Fibroblast of mammary gland (primary cell): ENCODE measurements at places on chromosomes 5 and 9.
A peak's percentile ranks its signal among the peaks of the same experiment; 100 is the strongest.

DNA sequence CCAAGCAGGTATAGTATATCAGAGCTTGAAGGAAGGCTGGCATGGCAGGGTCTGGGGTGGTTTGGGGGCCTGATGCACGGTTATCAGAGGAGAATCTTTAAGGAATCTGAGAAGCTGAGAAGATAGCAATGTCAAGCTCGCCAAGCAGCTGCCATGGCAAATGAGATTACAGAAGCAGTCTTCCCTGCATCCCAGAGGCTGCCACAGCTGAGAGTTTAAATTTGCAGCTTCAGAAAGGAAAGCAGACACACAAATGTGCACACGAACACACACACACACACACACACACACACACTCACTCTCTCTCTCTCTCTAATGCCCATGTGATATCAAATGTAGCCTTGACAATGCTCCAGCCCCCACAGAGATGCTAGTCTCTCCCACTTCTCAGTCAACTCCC lies 79.0 kb upstream of the TNC start:
- no peak for DNase-seq

DNA sequence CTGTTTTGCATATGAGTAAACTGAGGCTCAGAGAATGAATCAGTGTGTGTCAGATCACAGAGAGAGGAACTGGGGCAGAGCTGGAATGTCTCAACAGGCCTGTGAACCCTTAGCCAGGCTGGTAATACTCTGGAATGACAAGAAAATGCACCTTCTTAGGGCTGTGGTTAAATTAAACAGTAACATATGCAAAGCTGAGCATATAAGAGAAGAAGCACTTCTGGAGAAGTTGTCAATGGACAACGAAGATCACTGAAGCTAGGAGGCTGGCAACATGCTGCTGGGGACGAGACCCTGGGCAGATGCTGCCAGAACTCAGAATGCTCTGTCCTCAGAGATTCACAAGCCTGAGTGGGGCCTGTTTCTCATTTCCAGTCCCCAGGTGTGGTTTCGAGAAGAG lies 64.6 kb upstream of the EPB41L4B start:
- no peak for DNase-seq

DNA sequence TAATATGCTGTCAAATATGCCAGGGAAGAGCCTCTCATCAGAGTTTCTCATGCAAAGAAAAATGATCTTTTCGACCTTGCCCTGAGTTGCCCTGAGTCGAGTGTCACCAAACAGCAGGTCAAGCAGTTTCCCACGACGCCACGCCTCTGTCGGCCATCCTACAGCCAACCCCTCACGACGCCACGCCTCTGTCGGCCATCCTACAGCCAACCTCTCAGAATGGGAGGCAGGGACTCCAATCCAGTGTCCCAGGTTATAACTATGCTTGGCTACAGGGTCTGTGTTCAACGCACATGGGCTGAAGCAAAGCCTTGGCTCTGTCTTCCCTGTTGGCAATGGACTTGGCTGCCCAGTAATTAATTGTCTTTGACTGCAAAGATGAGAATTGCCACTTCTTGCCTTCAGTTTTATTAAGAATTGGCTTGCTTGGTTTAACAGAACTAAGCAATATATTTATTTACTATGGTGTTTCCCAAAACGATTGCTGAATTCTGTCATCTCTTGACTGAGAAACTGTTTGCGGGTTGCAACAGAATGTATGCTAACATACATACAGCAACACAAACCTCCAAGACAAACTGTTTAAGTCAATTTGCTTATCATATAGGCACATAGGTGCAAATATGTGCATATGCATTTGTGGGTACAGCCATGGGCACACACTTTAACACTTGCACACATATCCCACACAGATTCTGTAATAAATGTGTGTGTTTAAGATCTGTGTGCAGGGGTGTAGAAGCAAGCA lies 352.9 kb downstream of the GLIS3 start:
- DNase-seq: no peak

GRCh38 chr5:157359356-157360055 lies 93.6 kb downstream of the CYFIP2 start:
- DNase-seq: peak; percentile 31

GRCh38 chr5:174323878-174324281 lies 278.4 kb downstream of the NSG2 start:
- DNase-seq: peak; percentile 42

DNA sequence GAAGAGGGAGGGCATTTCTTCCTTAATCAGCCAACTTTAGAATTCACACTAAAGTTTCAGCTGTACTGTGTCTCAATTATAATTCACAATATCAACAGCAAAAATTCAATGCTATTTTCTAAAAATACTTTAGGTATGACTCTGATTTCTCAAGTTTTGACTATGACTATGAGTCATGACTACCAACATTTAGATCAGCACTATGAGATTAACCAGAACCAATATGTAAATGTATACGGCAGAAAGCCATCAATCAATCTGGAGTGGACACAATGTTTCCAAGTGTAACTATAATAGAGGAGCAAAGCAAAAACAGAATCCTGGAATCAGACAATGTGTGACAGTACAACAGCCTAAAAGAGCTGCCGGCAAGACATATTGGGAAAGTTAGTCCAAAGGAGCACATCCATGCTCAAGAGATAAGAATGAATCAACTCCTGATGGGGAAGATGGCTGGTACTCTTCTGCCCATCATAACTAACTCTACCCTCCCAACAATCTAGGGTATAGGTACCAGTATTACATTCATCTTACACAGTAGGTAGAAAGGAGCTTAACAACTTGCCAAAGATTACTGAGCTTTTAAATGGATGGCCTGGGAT lies 294.4 kb downstream of the SEMA5A start:
- DNase-seq: peak; percentile 73

GRCh38 chr5:81856948-81857928 lies 106.3 kb upstream of the SSBP2 start:
- no peak for DNase-seq

DNA sequence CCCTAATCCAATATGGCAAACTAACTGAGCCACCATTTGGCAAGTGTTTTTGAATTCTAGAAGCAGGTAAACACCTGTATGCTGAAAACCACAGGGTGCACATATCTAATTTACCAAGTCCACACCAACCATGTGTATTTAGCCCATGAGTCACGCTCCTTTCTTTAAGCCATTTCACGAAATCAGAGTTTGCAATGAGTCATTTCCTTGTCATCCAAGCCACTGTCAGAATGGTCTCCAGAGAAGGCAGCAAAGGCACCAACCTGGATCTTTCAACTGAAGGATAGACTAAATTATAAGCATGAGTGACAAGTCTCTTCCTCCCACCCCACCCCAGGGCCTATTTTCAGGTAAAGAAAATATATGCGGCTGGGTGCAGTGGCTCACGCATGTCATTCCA lies 110.0 kb downstream of the PAX5 start:
- DNase-seq: peak; percentile 85

GRCh38 chr5:35198075-35198474 lies 32.2 kb downstream of the PRLR start:
- peak; percentile 85 for DNase-seq

GRCh38 chr5:96481009-96481786 lies 48.1 kb upstream of the PCSK1 start:
- DNase-seq: peak; percentile 28

GRCh38 chr5:123882965-123883345 lies 371.0 kb downstream of the CSNK1G3 start:
- DNase-seq: no peak

DNA sequence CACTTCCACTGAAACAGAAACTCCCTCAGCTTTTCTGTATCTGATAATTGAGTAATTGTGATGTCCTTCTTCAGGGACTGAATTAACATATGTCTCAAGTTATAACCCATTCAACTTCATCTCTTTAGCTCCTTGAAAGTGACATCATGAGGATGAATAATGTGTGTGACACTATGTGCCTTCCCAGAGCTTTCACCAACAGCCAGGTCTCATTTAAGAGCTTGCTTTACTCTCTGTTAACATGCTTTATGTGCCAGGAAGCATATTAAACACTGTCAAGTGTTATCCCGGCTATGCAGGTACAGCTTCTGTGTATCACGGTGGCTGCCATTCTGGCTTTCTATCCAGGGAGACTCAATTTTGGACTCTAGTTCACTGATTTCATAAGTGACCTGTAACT lies 799.9 kb downstream of the CDH12 start:
- DNase-seq: no peak

DNA sequence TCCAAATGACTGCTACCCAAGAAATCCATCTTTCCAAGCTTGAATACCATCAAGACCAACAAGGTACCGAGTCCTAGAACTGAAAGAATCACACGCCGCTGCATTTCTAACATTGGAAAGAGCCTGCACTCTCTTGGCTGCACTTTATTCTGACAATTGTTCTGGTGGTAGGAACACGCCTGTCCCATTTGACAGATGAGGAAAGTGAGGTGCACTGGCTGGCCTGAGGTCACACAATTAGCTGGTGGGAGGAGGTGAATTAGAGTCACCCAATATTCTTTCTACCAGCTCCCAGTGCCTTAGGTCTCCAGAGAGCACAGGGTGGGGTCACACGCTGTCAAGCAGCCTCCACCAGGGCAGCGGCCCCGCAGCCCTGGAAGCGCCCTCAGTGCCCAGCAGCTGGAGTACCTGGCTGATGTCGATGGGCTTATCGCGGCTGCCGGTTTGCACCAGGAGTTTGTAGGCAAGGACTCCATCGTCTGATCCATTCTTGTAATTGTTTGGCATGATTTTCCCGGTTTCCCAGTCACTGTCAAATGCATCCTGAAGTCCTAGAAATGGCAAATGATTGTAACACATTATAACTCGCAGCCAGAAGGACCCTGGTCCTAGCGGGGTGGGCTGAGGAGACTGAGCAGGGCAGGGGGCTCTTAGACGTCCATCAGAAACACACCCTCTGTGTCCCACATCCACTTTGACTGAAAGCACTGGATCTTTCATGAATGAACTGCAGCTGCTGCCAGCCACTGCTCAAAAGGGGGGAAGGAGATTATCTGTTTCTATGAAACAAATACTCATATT lies 55.1 kb downstream of the PTCH1 start:
- no peak for DNase-seq

DNA sequence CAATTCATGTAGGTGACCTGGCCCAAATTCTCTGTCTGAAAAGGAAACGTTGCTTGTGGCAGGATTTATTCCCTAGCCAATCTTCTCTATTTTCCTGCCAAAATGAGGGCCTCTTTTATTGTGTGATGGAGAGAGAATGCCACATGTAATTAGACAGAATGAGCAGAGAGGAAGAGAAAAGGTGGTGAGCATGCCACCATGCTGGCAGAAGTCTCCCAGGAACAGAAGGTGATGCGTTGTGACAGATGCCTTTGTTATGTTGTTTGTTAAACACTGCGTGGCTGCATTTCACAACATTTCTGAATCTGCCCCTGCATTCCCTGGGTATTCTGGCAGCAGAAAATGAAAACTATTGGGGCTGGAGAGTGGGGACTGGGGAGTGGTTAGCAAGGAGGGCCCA lies 577.6 kb downstream of the TLR4 start:
- no peak for DNase-seq

DNA sequence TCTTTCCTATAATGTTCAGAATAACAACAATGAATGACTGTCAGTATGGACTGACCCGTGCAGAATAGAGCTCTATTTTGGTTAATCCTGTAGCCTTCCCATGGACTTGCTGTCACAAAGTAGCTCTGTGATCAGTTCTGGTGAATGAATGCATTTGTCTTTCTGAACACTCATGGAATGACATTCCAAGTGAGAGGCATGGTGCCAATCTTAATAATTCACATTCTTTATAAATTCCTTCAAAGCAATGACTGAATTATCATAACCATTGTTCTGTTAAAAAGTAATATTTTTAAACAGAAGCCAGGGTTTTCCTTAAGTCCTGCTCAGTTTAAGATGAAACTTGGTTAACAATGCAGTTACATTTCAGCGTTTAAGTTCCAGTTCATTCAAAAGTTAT lies 360.5 kb downstream of the ICE1 start:
- DNase-seq: no peak

DNA sequence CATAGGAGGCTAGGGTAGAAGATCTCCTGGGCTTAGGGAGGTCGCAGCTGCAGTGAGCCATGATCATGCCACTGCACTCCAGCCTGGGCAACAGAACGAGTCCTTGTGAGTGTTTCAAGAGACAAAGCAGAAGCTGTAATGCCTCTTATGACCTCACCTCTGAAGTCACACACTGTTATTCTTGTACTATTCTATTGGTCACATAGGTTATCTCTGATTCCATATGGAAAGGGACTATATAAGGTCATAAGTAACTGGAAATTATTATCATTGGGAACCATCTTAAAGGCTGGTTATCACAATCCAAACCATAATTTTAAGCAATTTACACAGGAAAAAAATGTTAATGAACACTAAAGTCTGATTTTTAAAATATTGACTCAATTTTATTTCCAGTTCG lies 17.9 kb upstream of the AFF4 start:
- no peak for DNase-seq

DNA sequence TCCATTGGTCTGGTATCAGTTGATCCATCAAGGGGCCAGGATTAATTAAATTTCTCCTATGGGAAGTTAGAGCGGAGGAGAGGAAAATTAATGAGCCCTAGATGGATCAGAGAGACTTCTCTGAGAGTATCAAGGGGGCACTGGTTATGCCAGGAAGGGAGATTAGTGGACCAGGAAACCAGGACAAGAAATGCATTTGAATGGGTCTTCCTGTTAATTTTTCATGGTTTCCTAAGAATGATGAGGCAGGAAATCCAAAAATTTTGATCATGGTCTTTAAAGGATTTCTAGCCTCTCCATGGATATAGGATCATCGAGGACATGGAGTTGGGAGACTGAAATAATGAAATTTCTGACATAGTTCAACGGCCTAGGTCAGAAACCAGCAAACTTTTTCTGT lies 30.8 kb downstream of the FOXI1 start:
- no peak for DNase-seq

DNA sequence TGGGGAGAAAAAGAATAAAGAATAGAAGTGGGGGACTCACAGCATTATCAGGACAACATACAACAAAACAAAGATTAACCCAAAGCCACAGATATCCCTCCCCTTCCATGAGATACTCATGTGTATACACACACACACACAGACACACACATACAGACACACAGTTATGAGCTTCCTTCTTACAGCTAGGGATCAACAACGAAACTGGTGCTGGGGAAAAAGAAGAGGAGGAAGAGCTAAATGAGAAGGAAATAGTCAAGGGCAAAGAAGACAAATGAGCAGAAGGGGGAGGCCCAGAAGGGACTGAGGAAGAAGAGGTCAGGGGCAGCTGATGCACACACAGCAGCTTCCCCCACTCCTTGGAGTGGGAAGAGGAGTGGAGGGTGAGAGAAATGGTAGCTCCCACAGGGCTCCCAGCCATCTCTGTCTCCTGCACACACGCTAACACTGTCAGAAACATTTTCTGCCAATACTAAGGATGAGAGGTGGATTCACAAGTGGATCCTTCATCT lies 66.2 kb downstream of the SIL1 start:
- no peak for DNase-seq
